Endothelial cell (in vitro differentiated cells): ENCODE measurements at places on chromosomes 13 and 19.
A peak's percentile ranks its signal among the peaks of the same experiment; 100 is the strongest.

DNA sequence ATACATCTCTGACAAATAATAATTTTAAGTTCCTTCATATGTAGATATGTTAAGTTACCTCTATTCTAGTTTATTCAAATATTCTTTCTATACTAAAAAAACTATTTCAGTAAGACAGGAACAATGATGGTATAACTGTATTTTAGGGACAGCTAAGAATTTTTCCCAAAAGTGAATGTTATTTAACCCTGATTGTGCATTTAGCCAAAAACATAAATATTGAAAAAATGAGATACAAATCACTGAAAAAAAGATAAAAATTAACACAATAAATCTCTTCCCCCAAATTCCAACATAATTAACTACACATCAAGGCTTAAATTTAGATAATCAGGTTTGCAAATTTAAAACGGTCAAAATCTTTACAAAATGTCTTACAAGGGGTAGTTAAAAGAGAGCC, 58.1 kb downstream of the KCNRG start:
- no peak for DNase-seq

GRCh38 chr13:22127277-22128164, 456.6 kb downstream of the FGF9 start:
- no peak for DNase-seq

GRCh38 chr13:35723821-35724220, 247.3 kb upstream of the MAB21L1 start:
- no peak for DNase-seq

DNA sequence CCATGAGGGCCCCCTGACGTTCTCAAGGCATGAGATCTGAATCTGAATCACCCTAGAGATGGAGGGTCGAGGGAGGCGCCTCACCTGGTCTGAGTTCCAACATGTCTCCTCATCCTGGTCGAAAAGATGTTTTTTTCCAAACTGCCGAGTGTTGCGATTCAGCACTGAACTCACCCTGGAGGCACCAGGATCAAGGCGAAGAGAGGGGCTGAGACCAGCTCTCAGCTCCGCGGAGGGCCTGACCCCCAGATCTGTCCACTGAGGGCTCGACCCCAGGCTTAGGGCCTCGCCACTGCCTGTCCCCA, 555 bp downstream of the NR2C2AP start:
- DNase-seq = no peak

- no peak for DNase-seq
Measured at GRCh38 chr13:72317346-72318109, 409.9 kb downstream of the MZT1 start.

DNA sequence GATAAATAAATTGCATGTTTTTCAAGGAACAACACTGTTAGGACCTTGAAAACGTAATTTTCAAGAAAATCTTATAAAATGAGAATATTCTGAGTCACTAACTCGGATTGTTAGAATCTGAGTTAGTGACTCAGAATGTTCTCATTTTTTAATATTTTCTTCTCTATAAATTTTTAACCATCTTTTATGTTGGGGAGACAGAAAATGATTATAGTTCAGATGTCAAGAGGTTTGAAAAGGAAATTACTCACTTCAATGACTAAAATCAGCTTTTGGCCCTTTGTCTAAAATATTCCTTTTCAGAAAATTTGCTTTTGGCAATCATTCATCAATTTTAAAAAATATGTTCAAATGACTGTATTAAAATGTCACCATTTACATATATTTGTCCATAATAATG, 264.2 kb upstream of the EDNRB start:
- DNase-seq = no peak

- DNase-seq = peak; percentile 81
Measured at GRCh38 chr19:56309511-56310185, 5.0 kb downstream of the ZSCAN5A start.

GRCh38 chr13:99507986-99508385, 6.7 kb downstream of the TM9SF2 start:
- DNase-seq = no peak
